ENCODE measurements at places on chromosomes 12 and 14.

DNA sequence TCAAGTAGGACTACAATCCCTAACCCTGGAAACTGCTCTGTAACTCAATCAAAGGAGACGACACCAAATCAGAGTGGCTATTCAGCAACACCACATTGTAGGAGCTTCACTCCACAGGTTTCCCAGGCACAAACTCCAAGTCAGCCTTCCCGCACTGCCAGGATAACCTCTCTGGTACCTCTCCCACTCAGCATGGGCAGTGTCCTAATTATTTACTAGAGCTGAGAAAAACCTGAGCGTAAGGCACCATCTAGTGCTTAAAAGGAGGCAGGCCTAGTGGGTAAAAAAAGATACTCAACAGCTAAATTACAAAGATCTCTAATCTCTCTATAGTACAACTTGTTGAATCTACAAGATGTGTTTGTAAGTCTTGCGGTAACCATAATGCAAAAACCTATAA is 36.1 kb downstream of the PARP11 start:
- DNase-seq = no peak

DNA sequence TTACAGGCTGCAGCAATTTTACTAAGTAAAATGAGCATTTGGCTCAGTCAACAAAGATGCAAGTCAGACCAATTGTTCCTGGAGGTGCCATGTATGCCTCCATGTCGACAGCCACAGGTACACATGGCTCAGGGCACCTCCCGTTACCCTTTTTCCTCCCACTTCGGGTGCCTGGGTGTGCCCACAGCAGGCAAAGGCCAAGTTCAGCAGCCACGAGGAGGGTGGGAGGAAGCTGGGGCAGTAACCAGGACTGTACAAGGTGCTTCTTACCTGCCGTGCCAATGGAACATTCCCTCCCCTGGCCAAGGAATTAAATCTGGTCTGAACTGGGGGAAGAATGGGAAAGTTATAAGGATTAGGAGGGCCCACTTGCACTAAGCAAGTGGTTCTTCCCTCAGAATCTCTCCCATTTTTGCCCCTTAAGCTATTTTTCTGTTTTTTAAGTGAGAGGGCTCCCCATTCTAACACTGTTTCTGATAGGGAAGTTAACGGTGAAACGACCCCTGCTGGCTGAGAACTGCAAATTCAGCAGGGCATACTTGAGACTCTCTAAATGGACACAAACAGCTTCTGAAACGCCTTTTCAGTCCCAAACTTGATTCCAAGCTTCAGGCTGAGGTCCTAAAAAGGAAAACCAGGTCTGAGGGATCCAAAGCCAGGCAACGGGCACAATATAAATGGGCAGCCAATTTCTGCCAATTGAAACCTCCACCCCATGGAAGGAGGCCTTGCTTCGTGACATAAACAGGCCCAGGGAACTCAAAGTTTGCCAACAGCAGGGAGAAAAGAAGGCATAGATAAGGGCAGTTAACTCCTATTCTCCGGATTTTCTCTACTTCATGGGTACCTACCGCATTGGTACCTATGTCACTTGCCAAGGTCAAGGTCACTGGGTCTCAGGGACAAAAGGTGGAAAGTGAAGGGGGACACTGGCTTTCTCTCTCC is 24.8 kb downstream of the CLECL1 start:
- peak; percentile 68 for DNase-seq

DNA sequence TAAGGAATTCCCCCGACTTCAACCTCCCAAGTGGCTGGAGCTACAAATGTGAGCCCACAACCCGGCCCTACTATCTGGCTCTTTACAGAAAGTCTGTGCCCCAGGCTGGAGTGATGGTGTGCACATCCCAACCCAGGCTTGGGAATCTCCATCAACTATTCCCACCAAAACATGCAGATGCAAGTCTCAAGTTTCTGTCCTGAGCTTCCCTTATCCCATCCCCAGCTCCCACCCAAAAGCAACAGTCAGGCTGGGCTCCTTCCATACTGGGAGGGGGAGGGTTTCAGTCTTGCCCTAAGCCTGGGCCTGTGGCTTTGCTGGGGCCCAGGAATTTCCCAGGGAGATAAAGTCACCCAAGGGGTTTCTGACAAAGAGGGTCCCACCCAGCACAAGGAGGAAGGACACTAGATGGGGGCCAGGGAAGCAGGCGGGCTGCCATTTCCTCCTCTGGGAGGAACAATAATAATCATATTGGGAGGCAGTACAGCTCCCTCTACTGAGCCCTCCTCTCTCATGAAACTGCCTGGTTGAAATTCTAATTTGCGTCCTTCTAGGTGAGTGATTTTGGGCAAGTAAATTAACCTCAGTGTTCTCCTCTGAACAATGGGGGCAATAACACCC is 8.0 kb downstream of the SLC8B1 start:
- DNase-seq = no peak

DNA sequence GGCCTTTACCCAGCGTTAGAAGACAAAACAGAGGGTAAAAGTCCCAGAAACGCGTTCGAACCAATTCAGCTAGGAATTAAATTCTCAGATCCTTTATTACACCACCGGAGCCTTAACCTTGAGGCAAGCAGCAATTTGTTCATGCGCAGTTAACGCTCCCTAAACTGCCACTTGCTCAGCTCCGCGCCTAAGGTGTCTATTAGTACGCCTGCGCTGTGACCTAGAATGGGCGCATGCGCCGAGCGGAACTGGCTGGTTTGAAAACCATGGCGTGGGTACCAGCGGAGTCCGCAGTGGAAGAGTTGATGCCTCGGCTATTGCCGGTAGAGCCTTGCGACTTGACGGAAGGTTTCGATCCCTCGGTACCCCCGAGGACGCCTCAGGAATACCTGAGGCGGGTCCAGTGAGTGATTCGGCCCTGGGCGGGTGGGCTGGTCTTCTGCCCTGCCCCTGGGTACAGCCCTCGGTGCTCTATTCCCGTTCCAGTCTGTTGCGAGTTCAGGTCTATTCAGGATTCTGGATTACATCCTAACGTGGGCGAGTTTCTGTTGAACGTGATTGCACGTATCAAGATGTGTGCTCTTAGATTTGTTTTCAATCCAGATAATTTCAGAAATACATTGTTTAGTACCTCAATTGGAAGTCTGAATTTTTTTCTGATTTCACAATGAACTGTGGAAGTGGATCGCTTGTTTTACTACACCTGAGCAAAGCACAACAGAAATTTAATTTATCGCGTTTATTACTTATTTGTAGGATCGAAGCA is at the start of gene GEMIN2:
TSS of gene GEMIN2 (plus strand) at position 251 of the 766 bp plus-strand sequence. CDS start at position 267, 16 bp downstream.
- DNase-seq = peak; percentile 92

- DNase-seq = no peak
Measured at GRCh38 chr12:80894179-80894578, 43.6 kb downstream of the LIN7A start.

GRCh38 chr12:92506460-92506859 is 196.3 kb upstream of the PLEKHG7 start:
- no peak for DNase-seq

DNA sequence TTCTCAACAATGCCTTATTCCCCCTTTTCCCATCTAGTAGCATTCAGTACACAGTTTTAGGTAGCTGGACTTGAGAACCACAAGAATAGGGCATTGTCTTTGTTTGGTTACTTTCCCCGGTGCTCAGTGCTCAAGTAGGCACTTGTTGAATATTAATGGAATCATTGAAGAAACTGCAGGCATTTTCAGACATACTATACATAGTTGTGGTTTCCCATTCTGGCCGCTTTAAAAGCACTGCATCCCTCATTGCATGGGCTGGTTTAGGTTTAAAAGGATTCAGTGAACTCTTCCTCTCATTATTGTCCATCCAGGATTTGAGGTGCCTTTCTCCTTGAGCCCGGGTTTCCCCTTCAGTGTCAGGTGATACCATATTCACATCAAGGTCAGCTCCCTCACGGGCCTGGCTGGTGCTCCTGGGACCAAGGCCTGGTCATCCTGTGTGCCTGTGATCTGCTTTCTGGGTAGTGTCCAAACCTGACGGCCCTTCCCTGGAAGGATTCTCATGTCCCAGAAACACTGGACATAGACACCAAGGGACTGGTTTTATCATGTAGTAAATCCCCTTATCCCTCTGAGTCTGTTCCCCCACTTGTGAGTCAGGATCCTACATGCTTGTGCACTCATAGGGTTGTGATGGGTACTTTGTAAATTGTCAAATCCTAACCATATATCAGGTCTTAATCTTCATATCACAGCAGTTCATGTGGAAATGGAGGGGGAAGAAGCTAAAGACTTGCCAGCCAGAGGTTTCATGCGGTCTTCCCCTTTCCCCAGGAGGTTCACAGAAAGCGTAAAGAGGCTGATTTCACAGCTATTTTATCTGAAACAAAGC is 7.4 kb downstream of the TCP11L2 start:
- no peak for DNase-seq

DNA sequence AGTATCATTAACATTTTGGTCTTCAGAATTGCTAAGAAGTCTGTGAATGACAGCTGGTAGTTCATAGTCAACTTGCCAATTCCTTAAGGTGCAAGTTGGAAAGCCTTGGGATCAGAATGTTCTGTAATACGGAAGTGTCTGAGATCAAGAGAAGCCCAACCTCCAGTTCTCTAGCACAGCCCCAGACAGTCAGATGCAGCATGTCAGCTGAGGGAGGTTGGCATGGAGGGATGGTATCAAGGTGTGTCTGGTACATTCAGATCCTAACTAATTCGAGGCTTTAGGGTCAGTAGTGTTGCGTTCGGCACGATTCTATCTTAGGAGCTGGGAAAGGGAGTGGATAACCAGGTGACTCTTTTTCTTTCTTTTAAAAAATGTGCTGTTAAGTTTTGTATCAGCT is 38.3 kb downstream of the FNTB start:
- DNase-seq = no peak

DNA sequence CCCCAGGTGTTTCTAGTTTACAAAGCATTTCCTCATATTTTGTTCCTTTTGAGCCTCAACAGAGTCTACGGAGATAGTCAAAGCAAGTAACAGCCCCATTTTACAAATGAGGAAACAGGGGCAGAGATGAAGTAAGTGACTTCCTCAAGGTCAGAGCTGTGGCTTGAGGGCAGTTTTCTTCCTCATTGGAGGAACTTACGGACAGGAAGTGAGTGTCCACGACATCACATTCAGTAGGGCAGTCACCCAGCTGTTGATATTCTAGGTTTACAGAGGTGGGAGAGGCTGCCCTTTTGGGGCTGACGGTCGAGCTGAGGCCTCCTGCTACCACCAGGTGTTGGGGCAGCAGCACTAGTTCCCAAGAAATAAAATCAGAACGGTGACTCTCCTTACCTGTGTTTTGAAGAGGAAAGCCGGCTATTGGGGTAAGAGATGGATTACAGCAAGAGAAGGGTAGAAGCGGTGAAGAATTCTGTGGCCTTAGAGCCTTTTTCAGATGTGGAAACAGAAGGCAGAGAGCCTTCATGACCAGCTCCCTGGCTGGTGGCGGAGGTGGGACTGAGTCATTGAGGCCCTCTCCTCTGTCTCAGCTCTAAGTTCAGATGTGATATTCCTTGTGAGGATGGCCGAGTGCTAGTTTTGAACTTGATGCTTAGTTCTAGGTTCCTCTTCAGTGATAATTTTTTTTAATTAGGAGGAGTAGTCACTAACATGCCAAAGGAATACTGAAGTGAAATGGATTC is 41.7 kb downstream of the SUSD6 start:
- DNase-seq = no peak

GRCh38 chr12:99026332-99027054 is 381.4 kb downstream of the APAF1 start:
- no peak for DNase-seq

DNA sequence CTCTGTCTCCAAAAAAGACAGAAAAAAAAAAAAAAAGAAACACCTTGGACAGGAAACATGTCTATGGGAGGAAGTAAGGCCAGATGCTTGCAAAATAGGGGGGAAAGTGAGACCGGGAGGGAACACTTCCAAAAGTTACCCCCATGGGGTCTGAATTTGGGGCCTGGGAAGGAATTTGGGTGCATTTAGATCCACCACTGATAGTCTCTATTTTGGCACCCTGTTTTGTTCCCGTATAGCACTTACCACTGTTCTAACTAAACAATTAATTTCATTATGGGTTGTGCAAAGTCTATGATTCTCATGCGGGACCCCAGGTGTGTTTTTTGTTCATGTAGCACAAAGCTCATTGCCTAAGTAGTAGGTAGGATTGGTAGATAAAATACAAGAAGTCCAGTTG is 1.4 kb upstream of the MLEC start:
- DNase-seq = no peak

DNA sequence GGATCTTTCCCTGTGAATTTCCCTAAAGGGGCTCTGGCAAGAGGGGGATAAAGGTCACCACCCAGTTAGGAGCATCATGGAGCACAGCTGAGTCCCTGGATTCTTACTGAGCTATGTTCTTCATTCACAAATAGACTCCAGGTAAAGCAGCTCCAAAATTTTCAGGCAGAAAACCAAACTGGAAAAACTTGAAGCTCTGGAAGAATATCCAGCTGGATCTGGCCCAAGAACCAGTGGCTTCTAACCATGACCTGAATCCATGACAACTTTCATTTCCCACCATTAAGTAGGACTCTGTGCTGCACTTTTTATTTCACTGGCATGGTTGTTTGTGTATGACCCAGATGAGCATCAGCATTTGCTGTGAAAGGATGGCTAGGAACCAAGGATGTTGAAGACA is 180.4 kb upstream of the FKBP4 start:
- no peak for DNase-seq

GRCh38 chr14:23566778-23567185 is 809 bp downstream of the AP1G2 start:
- no peak for DNase-seq

DNA sequence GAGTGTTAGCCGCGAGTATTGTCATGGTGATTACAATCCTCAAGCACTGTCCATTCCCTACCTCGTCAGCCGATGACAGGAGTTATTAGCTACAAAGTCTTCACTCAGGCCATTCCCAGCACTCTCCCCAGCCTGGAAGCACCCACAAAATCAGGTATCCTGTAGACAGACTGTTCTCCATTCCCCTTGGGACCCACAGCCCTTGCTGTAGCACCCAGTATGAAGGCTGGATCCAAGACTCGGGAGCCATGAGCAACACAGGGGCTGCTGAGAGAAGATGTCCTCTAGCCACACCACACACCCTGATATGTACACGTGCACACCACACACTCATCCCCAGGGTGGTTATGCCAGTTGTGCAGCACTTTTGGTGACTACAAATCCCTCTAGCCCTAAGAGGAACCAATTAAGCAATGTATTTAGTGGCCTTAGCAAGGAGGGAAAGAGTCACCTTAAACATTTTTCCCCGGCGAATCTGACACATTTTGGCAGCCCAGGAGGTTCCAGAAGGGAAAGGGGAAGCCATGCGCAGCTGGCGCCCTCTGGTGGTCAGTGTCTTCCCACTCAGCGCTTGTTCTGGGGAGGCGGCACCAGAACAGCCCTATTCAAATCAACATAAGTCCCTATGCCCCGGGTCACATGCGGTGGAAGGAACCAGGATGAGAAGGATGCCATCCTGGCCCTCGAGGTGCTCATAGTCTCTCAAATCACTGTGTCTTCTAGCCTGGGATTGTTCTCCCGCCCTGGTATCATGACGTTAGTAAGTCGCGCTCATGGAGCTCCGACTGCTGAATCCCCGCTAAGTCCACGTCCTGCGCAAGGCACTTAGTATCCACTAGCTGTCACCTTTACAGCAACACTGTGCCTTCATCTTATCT is 96.9 kb downstream of the GCH1 start:
- peak; percentile 67 for DNase-seq

DNA sequence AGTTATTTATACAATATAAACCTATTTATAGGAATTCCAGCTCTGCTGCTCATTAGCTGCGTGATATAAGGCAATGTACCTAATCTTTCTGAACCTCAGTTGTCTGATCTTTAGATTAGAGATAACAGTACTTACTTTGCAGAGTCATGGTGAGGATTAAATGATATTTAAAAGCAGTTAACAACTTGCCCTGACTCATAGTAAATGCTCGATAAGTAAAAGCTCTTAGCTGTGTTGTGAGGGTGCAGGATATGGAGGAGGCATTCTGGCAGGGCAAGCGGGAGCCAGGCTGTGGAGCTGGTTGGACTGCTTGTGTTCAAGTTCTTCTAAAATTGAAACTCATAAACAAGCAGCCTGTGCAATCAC is 140.0 kb upstream of the PRICKLE1 start:
- no peak for DNase-seq
